ENCODE measurements at places on chromosomes 5 and 9.

DNA sequence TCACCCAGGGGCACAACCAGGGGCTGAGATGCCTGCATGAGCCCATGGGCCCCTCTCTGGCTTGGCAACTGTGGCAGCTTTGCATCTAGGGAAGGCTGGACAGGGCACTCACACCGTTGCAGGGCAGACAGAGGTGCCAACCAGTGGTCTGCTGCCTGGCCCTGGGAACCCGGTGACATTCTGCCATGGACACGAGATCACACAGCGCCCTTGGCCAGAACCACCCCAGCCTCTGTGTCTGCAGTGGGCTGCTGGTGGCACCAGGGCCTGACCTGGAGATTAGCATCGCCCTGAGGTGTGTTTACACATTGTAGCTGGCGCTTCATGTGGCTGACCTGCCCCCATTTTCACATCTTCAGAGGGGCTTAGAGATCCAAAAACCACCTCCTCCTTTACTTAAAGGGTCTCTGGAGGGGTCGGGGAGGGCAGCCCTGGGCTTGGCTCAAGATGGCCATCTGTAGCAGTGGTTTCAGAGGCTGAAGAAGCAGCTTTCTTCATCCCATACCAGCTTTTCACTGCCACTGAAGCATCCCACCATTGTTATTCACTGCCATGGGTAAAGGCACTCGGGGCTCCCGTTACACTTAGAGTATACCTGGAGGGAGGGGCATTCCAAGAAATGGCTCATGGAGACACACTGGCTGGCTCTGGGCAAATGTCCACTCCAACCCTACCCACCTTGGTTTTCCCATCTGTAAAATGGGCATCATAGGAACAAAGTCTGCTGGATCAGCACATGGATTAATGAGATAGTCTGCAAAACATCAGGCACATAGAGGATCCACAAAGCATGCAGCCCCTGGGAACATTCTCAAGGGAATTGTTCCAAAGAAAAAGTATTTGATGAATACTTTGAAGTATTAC lies 11.4 kb downstream of the DCANP1 start:
- peaks cover 23% of the 10 kb centered on the region for H3K27me3 ChIP-seq
- no peaks in the 10 kb centered on the region for H3K36me3 ChIP-seq
- no peak overlapping the region for H3K4me3 ChIP-seq
- H3K4me1 ChIP-seq, result no peaks in the 10 kb centered on the region
- no peak overlapping the region for H3K27ac ChIP-seq
- no peak for DNase-seq

- no peaks in the 10 kb centered on the region for H3K36me3 ChIP-seq
- no peak for DNase-seq
- peaks cover 3% of the 10 kb centered on the region for H3K27me3 ChIP-seq
- H3K4me1 ChIP-seq, result peaks cover 6% of the 10 kb centered on the region
- no peak overlapping the region for H3K4me3 ChIP-seq
These were observed 130.2 kb upstream of the ELL2 start for GRCh38 chr5:96091874-96092273.

- no peak for DNase-seq
- H3K4me3 ChIP-seq, result no peak overlapping the region
- H3K4me1 ChIP-seq, result no peaks in the 10 kb centered on the region
- H3K36me3 ChIP-seq, result no peaks in the 10 kb centered on the region
- no peaks in the 10 kb centered on the region for H3K27me3 ChIP-seq
These were observed 699.0 kb upstream of the ARRDC3 start for GRCh38 chr5:92081958-92082712.

- peak overlapping the region; percentile 72 for H3K27ac ChIP-seq
- H3K4me1 ChIP-seq, result peaks cover 33% of the 10 kb centered on the region
- H3K36me3 ChIP-seq, result peaks cover 49% of the 10 kb centered on the region
- peak overlapping the region; percentile 87 for H3K4me3 ChIP-seq
These were observed 3.5 kb downstream of the INPP5E start for GRCh38 chr9:136436055-136436634.

- DNase-seq, result no peak
- peak overlapping the region; percentile 51 for H3K27ac ChIP-seq
- H3K36me3 ChIP-seq, result peaks cover 53% of the 10 kb centered on the region
- H3K27me3 ChIP-seq, result no peaks in the 10 kb centered on the region
These were observed 1.4 kb downstream of the KIF20A start for GRCh38 chr5:138180183-138180782.

GRCh38 chr5:155532621-155533311 lies 519.2 kb downstream of the KIF4B start:
- no peaks in the 10 kb centered on the region for H3K4me1 ChIP-seq
- peaks cover 2% of the 10 kb centered on the region for H3K27me3 ChIP-seq
- DNase-seq, result no peak
- H3K36me3 ChIP-seq, result no peaks in the 10 kb centered on the region
- no peak overlapping the region for H3K4me3 ChIP-seq

DNA sequence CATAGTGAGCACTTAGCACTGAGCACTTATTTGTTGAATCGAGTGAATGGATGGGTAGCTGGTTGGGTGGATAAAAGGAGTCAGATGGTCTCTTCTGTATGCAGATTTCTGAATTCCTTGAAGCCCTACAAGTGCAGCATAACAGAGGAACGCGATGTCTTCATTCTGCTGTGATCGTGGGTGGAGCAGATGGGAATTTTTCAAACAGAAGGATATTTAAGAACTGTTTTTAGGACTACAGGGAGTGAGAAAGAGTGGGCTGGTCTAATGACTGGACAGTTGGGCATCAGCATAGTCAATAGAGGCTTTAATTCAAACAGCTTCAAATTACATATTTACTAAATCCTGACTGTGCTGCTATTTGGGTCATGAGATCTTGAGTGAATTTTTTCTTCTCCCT lies 253.2 kb downstream of the CEMIP2 start:
- H3K4me1 ChIP-seq, result no peaks in the 10 kb centered on the region
- H3K27ac ChIP-seq, result no peak overlapping the region
- H3K27me3 ChIP-seq, result peaks cover 18% of the 10 kb centered on the region
- H3K36me3 ChIP-seq, result no peaks in the 10 kb centered on the region
- DNase-seq, result no peak

DNA sequence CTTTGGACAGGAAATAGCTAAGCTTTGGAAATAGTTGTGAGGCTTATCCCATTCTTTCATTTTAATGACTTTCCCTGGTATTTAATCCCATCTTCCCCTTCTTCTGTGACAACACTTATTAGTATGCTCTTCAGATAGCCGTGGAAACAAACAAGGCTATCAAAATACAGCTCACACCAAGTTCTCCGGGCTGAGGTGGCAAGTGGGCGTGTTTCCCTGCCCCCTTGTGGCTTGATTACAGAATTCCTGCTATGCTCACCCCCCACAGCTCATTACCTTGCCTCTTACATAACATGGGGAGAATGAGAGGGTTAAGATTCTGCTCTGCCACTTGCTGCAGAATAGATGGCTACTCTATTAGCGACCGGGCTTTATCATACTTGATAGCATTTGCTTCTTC lies 437.1 kb upstream of the TLE4 start:
- H3K36me3 ChIP-seq, result no peaks in the 10 kb centered on the region
- H3K4me3 ChIP-seq, result no peak overlapping the region
- no peak overlapping the region for H3K27ac ChIP-seq
- H3K27me3 ChIP-seq, result no peaks in the 10 kb centered on the region
- no peak for DNase-seq

- no peaks in the 10 kb centered on the region for H3K27me3 ChIP-seq
- no peak for DNase-seq
- H3K36me3 ChIP-seq, result no peaks in the 10 kb centered on the region
- H3K4me3 ChIP-seq, result no peak overlapping the region
- H3K4me1 ChIP-seq, result no peaks in the 10 kb centered on the region
These were observed 308.9 kb downstream of the DTWD2 start for GRCh38 chr5:118679264-118679940.

- no peak overlapping the region for H3K4me3 ChIP-seq
- no peak overlapping the region for H3K27ac ChIP-seq
- H3K4me1 ChIP-seq, result no peaks in the 10 kb centered on the region
- DNase-seq, result no peak
- peaks cover 25% of the 10 kb centered on the region for H3K27me3 ChIP-seq
- H3K36me3 ChIP-seq, result no peaks in the 10 kb centered on the region
These were observed 190.3 kb downstream of the SYK start for GRCh38 chr9:90991953-90992352.

DNA sequence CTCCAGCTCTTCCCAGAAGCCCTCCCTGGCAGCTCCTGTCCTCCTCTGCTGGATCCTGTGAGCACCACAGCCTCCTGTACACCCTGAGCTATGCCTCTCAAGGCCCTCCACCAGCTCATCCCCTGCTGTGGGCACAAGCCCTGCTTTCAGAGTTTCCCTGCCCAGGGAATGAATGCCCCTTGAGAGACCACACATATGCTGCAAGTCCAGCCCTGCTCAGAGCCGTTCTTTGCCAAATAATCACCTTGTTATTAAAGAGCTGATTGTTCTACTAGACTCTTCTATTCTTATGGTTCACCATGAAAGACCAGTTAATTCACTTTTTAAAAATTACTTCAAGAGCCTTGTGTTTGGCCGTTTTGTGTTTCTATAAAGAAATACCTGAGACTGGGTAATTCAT lies 121.5 kb downstream of the MVB12B start:
- peaks cover 7% of the 10 kb centered on the region for H3K4me1 ChIP-seq
- no peak overlapping the region for H3K4me3 ChIP-seq
- no peak for DNase-seq
- no peaks in the 10 kb centered on the region for H3K36me3 ChIP-seq

DNA sequence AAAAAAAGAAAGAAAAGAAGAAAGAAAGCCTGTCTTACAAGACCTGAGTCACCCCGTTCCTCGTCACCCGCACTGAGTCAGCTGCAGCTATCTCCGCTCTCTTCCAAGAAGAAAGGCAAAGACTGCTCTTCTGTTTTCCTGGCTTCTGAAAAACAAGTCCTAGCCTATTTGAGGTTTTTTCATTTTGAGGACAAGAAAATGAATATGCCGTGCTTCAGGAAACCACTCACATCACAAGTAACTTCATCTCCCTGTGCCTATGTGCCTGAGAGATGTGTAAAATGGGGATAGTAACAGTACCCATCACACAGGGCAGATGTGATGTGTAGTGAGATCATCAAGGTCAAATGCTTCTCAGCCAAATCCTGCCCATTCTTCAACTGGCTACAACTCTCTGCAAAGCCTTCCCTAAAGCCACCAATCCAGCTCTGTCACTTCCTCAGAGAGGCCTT lies 78.4 kb downstream of the GLDC start:
- H3K27me3 ChIP-seq, result peaks cover 3% of the 10 kb centered on the region
- H3K27ac ChIP-seq, result peak overlapping the region; percentile 90
- DNase-seq, result no peak
- peaks cover 21% of the 10 kb centered on the region for H3K4me1 ChIP-seq

DNA sequence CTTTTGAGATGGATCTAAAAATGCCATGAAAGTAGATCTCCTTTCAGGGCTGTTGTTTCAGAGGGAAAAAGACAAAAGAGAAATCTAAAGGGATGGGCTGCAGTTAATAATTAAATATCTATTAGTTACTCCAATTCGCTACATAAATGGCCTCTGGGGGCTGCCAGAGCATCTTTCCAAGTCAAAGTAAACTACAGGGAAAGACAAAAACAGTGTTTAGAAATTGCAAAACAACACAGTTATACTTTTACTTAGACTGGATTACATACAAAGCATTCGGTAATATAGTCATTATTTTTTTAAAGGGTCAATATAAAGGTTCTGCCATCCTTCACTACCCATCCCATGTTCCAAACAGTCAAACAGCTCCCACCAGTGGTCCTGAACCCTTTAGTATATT lies 853.5 kb upstream of the DMAC1 start:
- no peak overlapping the region for H3K4me3 ChIP-seq
- H3K36me3 ChIP-seq, result no peaks in the 10 kb centered on the region
- H3K27ac ChIP-seq, result no peak overlapping the region
- H3K27me3 ChIP-seq, result no peaks in the 10 kb centered on the region

DNA sequence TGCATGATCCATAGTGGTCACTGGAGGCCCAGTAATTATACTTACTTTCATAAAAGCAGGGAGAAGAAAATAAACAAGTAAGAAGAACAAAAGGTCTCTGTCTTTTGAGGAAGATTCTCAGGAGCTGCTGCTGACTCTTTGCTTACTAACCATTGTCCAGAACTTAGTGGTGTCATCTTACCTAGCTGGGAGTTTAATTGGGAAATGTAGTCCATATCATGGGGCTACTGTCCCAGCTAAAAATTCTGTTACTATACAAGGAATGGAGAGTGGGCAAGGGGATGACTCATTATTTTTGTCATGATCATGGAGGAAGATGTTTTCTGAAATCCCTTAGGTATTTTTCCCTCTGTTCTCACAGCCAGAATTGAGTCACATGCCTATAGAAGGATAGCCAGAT lies 639.3 kb downstream of the MTRR start:
- no peak overlapping the region for H3K4me3 ChIP-seq
- H3K27ac ChIP-seq, result no peak overlapping the region
- no peaks in the 10 kb centered on the region for H3K36me3 ChIP-seq
- DNase-seq, result no peak
- no peaks in the 10 kb centered on the region for H3K27me3 ChIP-seq

- H3K27ac ChIP-seq, result peak overlapping the region; percentile 41
- DNase-seq, result peak; percentile 79
- no peak overlapping the region for H3K4me3 ChIP-seq
- H3K36me3 ChIP-seq, result peaks cover under 1% of the 10 kb centered on the region
- H3K27me3 ChIP-seq, result no peaks in the 10 kb centered on the region
These were observed 5.9 kb downstream of the ABCA2 start for GRCh38 chr9:137021979-137022661.

- no peak for DNase-seq
- H3K4me3 ChIP-seq, result no peak overlapping the region
- peaks cover 2% of the 10 kb centered on the region for H3K36me3 ChIP-seq
- H3K27ac ChIP-seq, result no peak overlapping the region
These were observed 53.4 kb downstream of the PLPP1 start for GRCh38 chr5:55481293-55481855.

DNA sequence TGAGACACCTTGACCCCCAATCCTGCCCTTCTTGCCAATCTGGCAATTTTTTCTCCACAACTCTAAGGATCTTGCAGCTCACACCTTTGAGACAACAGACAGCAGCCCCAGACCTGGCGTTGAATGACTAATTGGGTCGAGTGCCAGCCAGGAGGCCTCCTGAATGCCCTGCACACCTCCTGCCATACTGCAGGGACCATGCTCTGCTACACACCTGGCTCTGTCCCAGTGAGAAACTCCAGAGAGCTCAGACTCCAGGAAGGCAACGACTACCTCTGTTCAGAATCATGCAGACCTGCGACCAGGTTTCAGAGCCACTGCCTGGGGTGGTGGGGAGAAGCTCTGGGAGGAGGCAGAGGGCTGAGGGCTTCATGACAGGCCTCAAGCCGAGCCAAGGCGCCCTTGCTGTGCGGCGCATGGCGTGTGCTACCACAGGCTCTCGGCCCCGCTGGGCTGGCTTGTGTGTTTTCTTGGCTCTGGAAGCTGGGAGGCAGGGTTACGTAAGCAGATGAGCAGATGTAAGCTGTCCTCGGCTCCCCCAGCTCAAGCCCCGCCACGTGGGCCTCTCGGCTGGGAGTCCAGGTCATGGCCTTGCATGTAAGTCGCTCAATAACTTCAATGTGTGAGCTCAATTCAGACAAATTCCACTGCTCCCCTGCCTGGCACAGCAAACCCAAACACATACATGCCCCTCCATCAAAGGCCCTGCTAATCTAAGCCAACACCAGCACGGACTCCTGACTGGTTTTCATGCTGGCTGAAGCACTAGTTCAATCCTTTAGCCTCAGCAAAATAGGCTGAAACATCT lies 27.5 kb downstream of the B4GALT1 start:
- no peak overlapping the region for H3K4me3 ChIP-seq
- H3K36me3 ChIP-seq, result peaks cover 15% of the 10 kb centered on the region
- no peak for DNase-seq
- no peaks in the 10 kb centered on the region for H3K27me3 ChIP-seq
- H3K4me1 ChIP-seq, result peaks cover 89% of the 10 kb centered on the region
- H3K27ac ChIP-seq, result peak overlapping the region; percentile 72
